ENCODE measurements at places on chromosomes 2 and 18.
A peak's percentile ranks its signal among the peaks of the same experiment; 100 is the strongest.

GRCh38 chr18:1663879-1664705 lies 759.4 kb downstream of the ADCYAP1 start:
- no peak for DNase-seq

- DNase-seq = no peak
These were observed 183.8 kb downstream of the SMAD2 start for GRCh38 chr18:47746615-47747014.

- DNase-seq = no peak
These were observed 83.4 kb downstream of the RTN4 start for GRCh38 chr2:54966837-54967236.

GRCh38 chr2:133390156-133390555 lies 178.1 kb downstream of the NCKAP5 start:
- DNase-seq = peak; percentile 82

GRCh38 chr2:240558236-240558761 lies 511 bp upstream of the ANKMY1 start:
- DNase-seq = no peak

DNA sequence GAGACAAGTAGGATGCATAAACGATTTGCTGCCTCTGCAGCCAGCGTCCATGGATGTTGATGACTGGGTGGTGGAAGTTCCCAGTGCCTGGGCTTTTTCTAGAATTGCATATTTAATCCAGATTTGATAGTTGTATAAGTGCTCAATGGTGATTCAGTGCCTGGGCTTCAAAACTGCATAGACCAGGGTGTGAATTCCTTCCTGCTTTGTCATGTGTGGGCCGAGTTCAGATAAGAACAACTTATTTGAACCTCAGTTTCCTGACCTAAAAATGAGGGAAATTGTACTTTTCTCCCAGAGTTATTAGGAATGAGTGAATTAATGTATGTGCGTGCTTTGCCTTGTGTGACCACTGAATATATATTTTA lies 154.6 kb downstream of the WDSUB1 start:
- DNase-seq = peak; percentile 97

DNA sequence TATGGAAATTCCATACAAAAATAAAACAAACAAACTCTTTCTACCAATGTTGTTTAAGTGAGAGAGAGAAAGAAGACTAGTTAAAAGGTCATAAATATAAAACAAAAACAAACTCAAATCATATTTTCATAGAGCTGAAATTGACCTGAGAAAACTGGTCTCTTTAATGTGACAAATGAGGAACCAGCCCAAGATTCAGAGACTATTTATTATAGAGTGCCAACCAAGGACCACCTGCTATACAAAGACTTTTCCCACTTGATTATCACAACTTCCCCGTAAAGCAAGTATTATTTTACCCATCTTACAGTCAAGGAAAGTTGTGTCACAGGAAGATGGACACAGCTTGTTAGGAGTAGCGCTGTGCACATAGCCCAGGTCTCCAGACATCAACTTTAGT lies 13.3 kb downstream of the ANKRD44 start:
- DNase-seq = no peak

- DNase-seq = no peak
These were observed 56.4 kb downstream of the SCN3A start for GRCh38 chr2:165147186-165148045.

GRCh38 chr2:39686456-39686855 lies 20.7 kb downstream of the TMEM178A start:
- DNase-seq = no peak

DNA sequence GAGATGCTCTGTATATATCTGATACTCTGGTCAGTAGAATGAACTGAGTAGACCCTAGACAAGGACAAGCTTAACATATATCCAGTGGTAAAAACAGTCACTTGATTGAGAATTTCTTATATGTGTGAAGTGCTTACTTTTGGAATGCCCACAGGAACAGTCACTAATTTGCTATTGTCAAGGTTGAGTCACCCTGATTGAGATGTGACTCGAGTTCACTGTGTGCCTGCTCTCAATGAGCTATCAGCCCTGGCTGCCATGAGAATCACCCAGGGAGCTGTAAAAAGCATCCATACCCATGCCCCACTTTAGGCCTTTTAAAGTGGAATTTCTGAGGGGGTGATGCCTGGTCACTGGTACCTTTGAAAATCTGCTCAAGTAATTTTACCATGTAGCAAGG lies 283.7 kb downstream of the SUCLG1 start:
- DNase-seq = no peak

DNA sequence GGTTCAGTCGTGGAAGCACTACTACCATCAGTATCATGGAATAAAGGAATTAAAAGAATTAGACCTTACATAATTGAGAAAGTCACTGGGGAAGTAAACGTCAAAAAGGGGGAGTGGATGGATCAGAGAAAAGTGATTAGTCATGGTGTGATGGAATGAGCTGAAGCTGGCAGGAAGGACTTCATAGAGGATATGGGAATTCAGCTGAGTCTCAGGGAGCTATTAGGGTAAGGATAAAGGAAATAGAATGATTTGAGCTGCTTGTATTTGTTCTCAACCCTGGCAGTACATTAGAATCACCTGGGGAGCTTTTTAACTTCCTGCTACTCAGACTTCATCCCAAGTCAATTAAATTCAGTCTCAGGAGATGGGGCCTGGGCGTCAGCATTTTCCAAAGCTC lies 53.4 kb upstream of the SETBP1 start:
- DNase-seq = peak; percentile 1

GRCh38 chr2:217934321-217935131 lies 68.3 kb downstream of the TNS1 start:
- peak; percentile 96 for DNase-seq

DNA sequence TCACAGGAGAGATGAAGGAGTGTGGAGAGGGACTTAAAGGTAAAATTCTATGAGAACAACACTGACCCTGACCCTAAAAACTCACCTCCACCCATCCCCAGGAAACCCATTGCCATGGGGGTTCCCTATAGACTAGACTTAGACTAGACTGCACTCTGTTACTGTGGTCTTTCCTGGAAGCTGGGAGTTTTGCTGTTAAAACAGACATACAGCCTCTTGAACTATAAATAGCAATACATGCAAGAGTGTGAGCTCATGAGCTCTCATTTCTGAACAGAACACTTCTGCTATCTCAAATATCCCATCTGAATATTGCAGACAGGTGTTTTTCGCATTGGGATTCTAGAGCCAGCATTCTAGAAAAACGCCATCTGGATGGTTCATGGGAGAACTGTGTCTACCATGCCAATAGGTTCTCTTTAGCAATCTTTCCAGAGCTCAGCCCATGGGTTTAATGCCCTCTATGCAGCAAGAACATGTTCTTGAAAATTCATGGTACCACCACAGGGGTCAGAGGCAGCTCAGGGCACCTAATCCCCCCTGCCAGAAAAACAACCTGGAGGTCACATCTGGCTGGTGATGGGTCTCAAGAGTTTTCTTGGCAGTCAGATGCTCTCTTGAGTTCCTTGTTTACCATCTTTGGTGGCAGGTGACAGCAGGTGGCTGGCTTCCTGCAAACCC lies 51.9 kb downstream of the SLC14A2 start:
- DNase-seq = no peak

DNA sequence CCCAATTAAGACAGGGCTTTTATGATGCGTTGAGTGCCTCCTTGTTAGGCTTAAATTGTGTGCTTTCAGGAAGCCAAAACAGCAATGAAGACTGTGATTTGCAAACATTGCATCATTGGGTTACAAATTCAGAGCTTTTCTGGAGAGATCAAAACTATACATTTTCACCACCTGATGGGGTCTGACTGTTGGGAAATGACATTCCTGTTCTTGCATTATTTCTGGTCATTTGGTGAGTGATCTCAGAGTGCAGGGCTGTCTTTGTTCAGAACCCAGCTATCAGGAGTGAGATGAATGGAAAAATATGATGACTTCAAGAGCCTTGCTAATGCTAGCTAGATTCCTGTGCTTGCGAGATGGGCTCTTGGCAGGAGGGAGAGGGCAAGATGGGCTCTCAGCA lies 39.1 kb downstream of the SH3RF3 start:
- peak; percentile 52 for DNase-seq

DNA sequence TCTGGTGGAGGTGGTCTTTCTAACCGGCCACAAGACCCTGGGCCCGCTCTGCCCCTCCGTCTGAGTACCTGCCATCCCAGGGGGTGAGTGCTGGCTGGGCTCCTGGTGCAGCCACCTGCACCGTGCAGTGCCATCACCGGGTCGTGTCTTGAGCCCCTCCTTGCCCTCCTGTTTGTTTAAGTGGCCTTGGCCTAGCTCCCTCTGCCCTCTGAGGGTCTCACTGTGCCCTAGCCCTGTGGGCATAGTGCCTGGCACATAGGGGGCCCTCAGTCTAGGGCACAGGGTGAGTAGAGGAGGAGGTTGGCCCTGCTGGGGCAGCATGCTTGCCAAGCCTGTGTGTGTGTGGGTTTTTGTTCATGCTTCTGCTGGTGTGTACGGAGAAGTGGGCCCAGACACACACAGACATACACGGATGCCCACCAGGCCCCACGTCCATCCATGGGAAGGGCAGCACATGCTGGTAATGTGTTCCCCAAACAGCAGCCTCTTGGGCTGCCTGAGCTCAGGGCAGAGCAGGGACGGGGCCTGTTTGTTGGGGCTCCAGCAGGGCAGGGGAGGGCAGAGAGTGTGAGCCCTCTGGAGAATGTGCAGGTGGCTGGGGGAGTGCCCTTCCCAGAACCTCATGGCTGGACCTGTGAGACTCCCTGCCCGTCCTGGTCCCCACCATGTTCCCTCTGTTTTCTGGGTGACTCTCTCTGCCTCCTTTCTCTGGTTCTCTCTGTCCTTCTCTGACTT lies 94.6 kb downstream of the GLI2 start:
- no peak for DNase-seq

- DNase-seq = peak; percentile 84
These were observed 16.1 kb downstream of the SUPT7L start for GRCh38 chr2:27647289-27647688.

GRCh38 chr2:164812378-164812777 lies 29.2 kb downstream of the COBLL1 start:
- no peak for DNase-seq

DNA sequence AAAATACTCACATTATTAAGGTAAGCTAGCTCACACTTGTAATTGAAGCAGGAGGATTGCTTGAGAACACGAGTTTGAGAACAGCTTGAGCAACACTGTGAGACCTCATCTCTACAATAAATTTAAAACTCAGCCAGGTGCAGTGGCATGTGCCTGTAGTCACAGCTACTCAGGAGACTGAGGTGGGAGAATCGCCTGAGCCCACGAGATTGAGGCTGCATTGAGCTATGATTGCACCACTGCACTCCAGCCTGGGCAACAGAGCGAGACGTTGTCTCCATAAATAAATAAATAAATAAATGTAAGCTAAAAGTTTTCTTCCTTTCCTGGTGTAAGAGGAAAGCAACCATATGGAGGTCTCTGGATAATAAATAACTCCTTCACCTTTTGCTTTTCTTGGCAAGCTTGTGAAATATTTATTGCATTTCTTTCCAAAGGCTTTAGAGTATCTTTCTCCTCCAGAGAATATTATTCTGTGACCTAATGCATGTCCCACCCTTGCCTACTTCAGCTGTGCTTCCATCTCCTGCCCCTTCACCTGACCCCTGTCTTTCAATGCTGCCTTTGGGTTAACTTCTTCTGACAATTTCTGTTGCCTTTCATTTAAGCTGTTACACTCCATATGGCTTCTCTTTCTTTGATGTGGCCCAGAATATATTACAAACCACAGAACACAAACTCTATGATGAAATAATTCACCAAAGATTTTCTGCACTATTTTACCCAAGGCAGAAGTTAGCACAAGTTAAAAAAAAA lies 280.7 kb upstream of the RND3 start:
- DNase-seq = no peak

GRCh38 chr2:65813631-65814173 lies 381.3 kb upstream of the SPRED2 start:
- DNase-seq = no peak

GRCh38 chr2:219461047-219461514 lies 26.4 kb downstream of the SPEG start:
- peak; percentile 17 for DNase-seq

GRCh38 chr2:170054997-170055396 lies 123.0 kb upstream of the MYO3B start:
- DNase-seq = no peak

- DNase-seq = no peak
These were observed 19.2 kb downstream of the ABI2 start for GRCh38 chr2:203347375-203347774.

- no peak for DNase-seq
These were observed 89.8 kb downstream of the PKP4 start for GRCh38 chr2:158546412-158547144.

DNA sequence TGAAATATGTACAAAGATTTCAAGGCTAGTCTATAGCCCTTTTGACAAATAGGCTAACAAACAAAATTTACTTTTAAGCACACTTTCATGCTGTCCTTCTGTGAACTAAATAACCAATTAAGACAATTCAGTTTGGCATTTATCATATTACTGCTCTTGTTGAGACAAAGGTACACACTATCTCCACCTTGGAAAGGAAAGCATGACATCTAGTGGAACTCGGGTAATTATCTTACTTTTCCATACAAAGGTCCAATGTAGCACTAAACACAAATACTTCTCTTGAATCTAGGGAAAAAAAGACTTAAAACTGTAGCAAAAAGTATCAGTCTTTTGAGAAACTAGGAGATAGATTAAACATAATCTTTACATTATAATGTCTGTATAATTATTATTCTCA lies 125.0 kb upstream of the CD226 start:
- peak; percentile 50 for DNase-seq

GRCh38 chr18:11800566-11801334 lies 50.5 kb upstream of the CHMP1B start:
- DNase-seq = no peak

- no peak for DNase-seq
These were observed 453.8 kb downstream of the DSC3 start for GRCh38 chr18:30588673-30589164.

DNA sequence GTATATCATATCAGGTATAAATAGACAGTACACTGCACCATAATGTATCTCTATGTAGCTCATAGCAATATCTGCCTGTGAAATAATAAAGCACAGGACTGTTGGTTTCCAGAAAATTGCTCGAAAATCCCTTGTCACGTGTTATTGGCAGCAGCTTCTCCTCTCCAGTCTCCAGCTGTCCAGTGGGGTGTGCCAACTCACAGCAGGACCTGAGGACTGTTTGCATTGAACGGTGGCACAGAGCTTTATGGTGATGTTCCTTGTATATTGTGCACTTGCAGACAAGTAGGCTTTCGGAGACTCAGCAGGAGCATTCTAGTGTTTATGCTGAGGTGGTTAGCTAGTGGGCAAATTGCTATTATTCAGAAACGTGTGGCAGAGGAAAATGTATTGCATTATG lies 182.2 kb upstream of the ATP5MC3 start:
- no peak for DNase-seq

DNA sequence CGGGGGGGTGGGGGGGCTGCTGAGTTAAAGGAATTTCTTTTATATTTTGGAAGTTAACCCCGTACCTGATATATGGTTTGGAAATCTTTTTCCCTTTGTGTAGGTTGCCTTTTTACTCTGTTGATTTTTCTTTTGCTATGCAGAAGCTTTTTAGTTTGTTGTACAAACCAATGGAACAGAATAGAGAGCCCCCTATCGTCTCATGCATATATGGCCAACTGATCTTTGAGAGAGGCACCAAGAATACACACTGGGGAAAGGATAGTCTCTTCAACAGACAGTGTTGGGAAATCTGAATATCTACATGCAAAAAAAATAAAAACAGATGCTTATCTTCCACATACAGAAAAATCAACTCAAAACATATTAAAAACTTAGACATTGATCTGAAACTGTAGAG lies 647.8 kb upstream of the KLHL29 start:
- no peak for DNase-seq

- no peak for DNase-seq
These were observed 234.4 kb downstream of the RPIA start for GRCh38 chr2:88925770-88926462.

- peak; percentile 72 for DNase-seq
These were observed at the start of gene SIX2 for GRCh38 chr2:45009303-45009927. TSS of gene SIX2 (minus strand) at chr2:45009452. CDS start at chr2:45009110, 342 bp downstream.
